ENCODE measurements at places on chromosomes 1 and 21.

- DNase-seq = no peak
These were observed 53.4 kb downstream of the DMRTA2 start for GRCh38 chr1:50369830-50370229.

- no peak for DNase-seq
These were observed 128.4 kb downstream of the RGS21 start for GRCh38 chr1:192445241-192445640.

GRCh38 chr1:230972855-230973271 lies 5.8 kb downstream of the TTC13 start:
- DNase-seq = peak; percentile 31

DNA sequence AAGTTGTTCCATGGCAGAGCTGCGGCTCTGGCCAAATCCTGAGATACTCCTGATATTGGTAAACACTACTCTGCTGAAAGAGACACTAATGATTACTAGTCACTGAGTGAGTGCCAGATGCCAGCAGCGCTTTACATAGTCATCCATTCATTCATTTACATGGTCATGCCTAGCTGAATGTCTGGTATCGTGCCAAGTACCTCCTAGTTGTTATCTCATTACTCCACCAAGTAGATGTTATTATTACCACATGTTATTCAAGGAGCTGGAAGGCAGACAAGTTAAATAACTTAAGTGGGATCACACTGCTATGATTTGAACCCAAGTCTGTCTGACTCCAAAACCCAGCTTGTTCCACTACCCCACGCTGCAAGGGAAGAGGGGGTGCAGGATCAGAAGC lies 4.7 kb downstream of the OLFML2B start:
- no peak for DNase-seq

DNA sequence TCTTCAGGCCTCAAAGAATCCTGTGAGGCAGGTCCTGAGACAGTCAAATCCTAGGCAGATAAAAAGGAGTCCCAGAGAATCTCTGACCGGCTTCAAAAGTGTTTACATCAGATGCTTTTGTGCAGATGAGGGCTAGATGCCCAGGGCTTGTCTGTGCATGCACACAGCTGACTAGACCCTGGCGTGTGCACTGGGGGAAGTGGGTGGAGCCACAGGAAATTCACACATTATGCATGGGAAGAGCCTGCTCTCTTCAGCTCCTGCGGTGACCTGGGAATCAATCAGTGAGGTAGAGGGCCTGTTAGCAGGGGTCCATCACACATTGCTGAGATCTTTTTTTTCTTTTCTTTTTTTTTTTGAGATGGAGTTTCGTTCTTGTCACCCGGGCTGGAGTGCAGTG lies 36.6 kb upstream of the NHLH2 start:
- DNase-seq = no peak
